Activated T-cell treated with anti-CD3 and anti-CD28 coated beads for 48 hours (primary cell): ENCODE measurements at places on chromosomes 2 and 18.

DNA sequence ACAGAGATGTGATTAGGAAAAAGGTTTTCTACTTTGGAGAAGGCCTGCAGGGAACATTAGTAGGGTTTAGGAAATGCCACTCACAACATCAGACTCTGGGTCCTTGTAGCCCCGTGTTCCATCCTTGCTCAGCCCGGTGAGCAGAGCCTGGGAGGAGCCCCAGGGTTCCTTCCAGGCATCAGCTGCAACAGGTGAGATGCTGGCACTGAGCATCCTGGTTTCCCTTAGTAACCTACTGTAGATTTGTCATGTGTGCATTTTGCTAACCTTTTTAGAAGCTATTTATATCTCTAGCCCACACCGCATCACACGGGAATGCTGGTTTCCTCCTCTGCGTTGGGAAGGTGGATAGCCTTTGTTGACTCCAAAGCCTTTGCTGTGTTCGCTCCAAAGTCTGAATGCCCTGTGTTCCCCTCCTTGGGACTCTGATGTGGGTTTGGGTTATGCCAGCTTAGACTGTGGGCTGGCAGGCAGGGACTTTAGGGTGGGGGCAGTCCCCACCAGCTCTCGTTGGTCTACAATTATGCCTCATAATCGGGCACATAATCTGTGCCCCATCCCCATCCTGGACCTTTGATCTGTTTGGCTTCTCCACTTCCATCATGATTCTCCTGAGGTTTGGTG, 69.3 kb downstream of the TMEM247 start:
- DNase-seq: no peak

DNA sequence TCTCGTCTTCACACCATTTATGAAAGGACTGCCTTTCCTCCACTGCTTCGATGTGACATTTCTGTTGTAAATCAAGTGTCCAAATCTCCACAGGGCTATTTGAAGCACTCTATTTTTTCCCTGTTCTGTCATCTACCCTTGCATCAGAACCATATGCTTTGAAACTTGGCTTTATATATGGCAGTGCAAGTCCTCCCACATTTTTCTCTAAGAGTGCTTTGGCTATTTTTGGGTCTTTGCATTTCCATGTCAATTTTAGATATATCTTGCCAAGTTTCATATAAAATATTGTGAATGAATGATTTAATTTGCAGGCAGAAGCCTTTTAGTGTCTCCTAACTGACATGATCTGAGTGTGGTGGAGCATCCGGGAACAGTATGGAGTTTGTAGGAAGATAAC, 37.8 kb upstream of the CBLN2 start:
- DNase-seq: no peak

DNA sequence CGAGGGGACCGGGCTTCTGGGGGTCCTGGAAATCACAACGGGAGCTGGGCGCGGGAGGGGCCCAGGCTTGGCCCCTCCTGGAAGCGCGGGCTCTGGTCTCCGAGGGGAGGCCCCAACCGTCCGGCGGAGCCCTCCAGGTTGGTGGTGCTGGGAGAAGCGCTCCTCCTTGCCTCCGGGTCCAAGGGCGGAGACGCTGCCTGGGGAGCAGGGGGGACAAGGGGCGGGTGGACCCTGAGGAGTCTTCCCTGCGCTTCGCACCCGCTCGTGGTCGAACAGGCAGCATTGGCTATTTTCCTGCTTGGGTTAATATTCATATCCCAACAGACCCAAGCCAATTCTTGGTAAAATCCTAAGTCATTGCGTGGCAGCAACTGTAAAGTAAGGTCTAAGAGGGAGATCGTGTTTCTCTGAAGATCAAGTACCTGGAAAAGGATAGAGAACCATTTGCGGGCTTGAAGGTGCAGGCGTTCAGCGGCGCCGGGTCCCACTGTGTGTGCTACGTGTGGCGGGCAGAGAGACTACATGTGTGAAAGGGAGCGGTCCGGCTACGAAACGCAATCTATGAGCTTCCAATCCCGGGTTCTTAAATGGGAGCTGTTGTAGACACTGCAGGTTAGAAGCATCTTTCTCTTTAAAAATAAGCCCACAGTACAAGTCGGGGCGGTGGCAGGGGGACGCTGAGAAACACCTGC, 805 bp downstream of the CIDEA start:
- no peak for DNase-seq

GRCh38 chr2:157792335-157793052, 83.6 kb downstream of the ACVR1 start:
- no peak for DNase-seq

DNA sequence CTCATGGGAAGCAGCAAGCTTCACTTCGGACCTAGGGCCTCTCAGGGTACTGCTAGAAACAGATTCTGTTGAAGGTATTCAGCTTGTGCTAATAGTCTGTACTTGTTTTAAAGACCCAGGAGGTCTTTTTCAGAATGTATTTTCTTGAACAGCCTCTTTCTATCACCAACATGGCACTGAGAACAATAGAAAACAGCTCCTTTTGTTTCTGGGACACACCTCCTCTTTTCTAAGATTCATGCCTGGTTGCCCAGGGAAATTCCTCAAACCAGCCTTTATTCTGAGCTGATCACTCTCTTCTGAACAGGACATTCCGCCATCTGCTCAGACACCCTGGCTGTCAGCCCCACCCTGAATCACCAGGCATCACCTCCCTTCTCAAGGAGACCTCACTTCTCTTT, 389.6 kb downstream of the TGIF1 start:
- no peak for DNase-seq

DNA sequence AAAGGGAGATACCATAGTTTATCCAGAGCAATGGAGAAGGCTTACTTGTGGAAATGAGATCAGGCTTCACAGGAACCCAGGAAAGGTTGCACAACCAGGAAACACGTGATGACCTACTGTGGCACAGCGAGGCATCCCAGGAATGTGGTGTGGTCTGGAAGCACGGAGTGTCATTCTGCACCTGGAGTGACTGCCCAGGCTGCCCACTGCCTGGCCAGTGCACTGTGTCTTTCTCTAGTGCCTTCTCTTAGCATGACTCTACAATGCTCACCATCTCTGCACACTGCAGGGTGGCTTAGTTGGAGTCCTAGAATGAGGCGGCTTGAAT, 48.9 kb downstream of the CHST9 start:
- DNase-seq: no peak

DNA sequence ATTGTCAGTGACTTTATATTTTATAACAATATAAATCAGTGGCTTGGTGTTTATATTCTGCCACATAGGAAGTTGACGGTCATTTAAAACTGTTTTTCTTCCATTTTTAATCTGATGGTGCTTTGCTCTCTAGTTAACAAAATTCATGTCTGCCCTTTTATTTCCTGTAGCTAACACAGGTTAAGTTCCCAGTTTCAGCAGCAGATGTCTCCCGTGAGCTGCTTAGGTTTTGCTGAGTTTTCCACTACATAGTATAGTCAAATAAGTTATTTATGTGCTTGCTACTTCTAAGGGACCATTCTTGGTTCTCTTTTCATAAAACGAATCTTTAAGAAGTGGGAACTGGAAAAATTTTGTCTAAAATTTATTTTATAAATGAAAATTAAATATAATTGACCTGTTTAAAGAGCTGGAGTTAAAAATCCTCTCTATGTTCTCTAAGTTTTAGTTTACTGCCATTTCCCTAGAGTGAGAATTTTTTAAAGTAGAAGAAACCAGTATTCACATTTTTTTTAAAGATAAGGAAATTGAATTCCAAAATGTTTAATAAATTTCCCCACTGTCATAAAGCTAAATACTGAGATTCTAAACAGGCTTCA, 20.6 kb downstream of the HTR2B start:
- DNase-seq: peak; percentile 28

DNA sequence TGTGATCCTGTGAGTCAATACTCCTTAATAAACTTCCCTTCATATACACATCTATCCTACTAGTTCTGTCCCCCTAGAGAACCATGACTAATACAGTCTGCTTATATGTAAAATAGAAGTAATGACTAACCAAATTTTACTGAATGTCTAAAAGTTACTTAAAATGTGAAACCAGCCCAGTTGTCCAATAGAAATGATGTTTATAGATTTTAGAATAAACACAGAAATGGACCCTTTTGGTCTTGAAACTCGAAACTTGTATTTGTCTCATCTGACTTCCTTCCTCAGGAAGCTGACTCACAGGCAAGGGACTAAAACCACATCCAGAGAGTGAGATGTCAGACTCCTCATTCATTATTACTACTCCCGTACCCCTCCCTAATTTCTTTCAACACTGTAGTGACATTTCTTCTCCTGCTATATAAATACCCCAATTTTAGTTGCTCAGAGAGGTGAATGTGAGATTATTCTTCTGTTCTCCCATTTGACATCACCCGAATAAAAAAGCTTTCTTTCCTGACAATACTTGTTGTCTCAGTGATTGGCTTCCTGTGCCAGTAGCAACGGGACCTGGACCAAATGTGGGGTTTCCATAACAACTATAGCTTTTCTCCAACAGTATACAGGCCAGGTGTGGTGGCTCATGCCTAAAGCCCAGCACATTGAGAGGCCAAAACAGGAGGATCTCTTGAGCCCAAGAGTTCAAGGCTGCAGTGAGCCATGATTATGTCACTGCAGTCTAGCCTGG, 486.0 kb downstream of the ERBB4 start:
- no peak for DNase-seq

- DNase-seq: no peak
These were observed 14.4 kb downstream of the CCNT2 start for GRCh38 chr2:134932864-134933526.

- DNase-seq: no peak
These were observed 400.3 kb upstream of the TRIB2 start for GRCh38 chr2:12316476-12316875.

DNA sequence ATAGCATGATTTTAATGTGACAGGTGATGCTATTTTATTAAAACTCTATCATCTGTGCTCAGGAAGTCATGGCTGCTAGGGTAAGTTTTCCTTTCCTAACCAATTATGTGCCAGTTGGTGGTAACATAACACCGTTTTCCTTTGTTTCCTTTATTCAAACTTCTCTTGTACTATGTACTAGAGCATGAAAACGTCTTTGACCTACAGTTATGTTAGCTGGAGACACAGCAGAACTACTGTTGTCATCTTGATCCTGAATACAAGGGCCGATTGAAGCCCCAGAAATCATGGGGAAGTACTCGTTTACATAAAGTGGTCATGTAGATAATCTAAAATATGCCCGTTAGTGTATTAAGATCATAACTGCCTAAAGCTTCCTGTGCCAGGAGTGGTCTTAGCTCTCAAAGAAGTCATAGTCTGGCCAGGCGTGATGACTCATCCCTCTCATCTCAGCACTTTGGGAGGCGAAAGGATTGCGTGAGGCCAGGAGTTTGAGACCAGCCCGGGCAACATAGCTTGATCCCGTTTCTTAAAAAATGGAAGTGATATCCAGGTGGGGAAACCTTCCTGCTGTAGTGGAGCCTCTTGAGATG, 20.5 kb downstream of the NEDD4L start:
- no peak for DNase-seq

DNA sequence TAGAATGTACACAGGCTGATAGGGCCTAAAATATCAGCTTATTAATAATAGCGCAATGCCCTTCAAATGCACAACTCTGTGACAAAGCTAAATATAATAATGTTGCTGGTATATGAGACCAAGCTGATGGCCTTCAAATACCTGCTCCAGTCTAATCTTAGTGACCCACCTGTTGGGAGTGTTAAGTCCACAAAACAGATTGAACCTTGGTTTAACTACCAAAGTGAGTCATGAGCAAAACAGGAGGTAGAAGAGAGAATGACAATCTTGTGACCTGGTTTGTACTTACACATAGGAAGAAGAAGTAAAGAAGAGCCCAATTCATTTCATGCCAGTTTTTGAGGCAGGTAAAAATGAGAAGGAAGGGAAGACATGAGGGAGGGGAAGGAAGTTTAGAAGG, 295.0 kb downstream of the NR4A2 start:
- no peak for DNase-seq

DNA sequence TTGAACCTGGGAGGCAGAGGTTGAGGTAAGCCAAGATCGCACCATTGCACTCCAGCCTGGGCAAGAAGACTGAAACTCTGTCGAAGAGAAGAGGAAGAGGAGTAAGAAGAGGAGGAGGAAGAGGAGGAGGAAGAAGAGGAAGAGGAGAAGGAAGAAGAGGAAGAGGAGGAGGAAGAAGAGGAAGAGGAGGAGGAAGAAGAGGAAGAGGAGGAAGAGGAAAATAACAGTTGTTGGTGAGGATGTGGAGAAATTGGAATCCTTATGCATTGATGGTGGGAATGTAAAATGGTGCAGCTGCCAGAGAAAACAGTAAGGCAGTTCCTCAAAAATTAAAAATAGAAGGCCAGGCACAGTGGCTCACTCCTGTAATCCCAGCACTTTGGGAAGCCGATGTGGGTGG, 8.5 kb upstream of the NCL start:
- DNase-seq: no peak

GRCh38 chr18:72700961-72701710, 157.0 kb upstream of the CBLN2 start:
- DNase-seq: no peak

- peak; percentile 34 for DNase-seq
These were observed 128.5 kb downstream of the RAPGEF4 start for GRCh38 chr2:172864182-172864581.

DNA sequence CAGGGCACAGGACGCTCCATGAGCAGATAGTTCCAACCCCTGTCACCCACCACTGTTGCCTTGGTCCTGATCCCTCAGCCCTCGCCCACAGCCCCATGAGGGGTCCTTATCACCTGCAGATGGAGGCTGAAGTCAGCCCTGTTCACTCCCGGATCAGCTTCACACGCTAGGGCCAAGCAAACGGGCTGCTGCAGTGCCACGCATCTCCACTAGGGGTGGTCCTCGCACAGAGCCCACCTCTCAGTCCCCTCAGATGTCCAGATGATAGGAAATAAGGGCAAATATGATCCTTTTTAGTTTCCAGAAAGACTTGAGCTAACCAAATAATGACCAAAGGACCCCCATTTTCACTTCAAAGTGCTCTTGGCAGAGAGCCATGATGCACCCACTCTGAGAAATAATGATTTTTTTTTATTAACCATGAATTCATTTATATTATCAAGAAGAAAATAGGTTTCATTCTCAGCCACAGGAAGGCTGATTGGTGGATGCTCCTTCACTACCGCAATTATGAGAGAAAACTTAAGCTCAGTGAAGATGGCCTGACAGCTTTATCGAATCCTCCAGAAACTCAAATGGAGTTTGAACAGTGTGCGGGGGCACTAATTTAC, 71.9 kb upstream of the KLHL29 start:
- peak; percentile 15 for DNase-seq

DNA sequence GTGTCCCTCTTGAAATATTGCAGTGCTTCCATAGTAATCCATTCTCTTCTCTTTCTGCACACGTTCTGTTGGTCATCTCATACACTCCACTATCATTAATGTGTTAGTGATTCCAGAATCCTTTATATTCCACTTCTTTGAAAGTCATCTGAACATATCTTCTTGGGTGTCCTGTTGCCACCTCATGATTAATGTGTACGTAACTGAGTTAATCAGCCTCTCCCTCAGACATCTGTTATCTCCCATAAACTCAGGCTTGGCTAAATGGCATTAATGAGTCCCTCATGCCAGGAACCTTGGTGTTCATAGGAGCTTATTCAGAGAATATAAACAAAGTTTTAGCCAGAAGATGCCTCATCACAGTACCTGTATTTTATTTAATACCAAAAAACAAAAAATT, 126.4 kb downstream of the NCOA1 start:
- DNase-seq: no peak
